EH (cell line): ENCODE measurements at places on chromosomes 2 and 18.
A peak's percentile ranks its signal among the peaks of the same experiment; 100 is the strongest.

- DNase-seq: peak; percentile 77
Measured at GRCh38 chr18:63869851-63870250, 17.7 kb upstream of the SERPINB2 start.

DNA sequence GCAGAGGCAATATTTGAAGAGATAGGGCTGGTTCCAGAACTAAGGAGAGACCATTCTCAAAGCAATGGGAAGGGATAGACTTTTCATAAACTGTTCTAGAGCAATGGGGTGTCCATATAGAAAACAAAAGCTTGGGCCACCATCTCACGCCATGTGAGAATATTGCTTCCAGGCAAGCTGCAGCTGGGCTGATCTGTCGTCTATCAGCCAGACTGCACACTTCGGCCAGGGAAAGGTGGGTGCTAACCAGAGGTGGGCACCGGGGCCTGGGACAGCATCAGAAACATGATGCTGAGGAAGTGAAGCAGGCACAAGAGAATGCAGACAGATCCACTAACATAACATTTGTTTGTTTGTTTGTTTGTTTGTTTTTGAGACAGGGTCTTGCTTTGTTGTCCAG, 43.7 kb downstream of the MYO7B start:
- no peak for DNase-seq

DNA sequence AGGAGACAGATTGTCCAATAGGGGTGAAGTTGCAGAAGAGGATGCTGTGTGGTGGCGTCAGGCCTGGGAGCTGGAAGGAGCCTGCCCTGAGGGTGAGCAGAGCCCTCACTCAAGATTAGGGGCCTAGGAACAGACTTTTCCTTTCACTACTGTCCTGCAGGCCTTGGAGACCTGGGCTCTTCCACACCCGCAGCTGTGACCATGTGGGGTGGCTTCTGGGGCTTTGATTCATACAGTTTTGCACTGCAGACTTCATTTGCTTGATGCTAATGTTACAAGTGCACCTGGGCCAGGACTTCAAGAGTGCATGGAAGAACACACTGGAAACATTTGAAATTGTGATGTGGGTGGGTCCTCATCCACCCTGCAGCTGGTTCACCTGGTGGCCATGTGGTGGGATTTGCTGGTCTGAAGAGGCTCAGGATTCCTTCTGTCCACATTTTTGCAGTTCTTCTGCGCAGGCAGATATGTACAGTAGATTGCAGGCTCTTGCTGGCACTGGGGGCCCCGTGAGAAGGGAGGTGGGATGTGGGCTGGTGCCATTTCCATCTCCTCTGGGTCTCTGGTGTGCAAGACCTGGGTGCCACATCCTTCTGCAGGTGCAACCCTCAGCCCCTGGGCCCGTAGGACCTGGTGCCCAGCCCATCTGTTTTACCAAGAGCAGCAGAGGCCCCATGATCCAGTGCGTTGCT, 9.9 kb downstream of the GLI2 start:
- DNase-seq: no peak

DNA sequence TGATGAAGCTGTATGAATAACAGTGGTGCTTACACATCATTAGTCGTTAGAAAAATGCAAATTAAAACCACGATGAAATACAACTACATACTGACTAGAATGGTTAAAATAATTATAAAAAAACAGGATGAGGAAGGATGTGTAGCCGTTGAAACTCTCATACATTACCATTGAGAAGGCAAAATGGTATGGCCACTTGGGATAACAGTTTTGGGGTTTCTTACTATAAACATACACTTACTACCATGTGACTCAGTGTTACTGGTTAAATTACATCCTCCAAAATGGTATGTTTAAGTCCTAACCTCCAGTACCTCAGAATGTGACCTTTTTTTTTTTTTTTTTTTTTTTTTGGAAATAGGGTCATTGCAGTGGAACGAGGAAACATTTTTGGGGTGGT, 58.4 kb downstream of the UBE2E3 start:
- peak; percentile 34 for DNase-seq

GRCh38 chr2:236644502-236644911, 74.9 kb downstream of the ACKR3 start:
- DNase-seq: no peak

GRCh38 chr2:143150287-143150686, 21.1 kb downstream of the ARHGAP15 start:
- DNase-seq: no peak

DNA sequence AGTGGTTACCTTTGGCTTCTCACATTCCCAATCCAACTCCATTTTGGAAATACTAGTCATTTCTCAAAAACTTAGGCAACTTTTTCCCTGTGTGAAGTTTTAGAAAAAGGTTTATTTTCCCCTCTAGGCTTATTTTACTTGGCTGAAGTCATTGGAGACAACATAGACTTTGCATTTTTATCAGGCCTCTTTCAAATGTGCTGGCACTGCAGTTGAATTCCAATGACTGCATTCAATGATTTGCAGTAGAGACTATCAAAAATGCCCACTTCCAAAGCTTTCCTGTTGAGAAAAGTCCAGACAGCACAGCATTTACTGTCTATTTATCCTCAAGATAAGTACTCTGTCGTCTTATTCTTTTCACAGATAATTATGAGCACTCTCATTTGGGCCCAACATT, 70.1 kb downstream of the ONECUT2 start:
- DNase-seq: no peak

DNA sequence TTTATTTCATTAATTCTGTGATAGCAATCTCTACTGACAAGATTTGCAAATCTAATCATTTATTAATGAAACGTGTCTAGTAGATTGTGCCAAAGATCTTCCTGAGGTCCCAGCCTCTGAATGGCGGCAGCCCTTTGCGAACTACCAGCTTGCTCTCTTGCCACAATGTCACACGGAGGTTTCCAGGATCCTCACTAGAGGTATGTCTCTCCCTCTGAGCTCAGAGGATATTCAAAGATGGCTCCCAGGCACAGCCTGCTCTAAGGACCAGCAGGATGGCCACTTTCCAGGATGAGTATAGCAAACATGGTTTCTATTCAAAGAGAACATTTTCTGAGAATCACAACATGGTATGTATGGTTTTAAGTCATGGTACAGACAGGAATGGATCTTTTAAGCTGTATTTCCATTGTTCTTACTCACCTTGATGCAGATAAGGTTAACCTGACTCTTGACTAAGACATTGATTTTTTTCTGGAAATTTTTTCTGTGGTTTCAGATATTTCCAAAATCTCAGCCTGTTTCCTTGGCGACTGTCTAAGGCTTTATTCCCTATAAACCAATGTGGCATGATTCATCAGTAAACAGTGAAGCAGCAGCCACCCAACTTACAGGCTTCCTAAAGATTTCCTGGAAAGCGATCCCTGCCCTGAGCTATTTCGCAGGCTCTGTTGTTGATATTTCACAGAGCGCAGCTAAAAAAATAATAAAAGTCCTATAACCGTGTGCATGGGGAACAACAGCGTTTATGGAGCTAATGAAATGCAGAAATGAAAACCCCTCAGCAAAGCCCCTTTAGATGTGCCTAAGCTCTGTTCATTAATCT, 54.1 kb upstream of the KLF7 start:
- peak; percentile 87 for DNase-seq

DNA sequence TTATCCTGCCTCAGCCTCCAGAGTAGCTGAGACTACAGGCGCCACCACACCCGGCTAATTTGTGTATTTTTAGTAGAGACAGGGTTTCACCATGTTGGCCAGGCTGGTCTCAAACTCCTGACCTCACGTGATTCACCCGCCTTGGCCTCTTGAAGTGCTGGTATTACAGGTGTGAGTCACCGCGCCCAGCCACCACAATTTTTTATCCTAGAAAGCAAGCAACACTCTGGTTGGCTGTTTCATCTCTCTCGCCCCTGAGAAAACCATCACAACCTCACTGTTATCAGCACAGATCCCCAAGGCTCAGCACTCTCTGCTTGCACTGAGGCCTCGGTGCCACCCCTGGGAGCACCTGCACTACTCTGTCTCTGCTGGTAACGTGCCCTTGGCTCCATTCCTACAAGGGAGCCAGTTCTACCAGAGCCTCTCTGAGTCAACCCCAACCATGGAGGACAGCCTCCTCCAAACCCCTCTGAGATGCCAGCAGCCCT, 134.8 kb upstream of the AGAP1 start:
- DNase-seq: peak; percentile 14

GRCh38 chr2:26376799-26377198, 24.9 kb upstream of the DRC1 start:
- no peak for DNase-seq

- DNase-seq: peak; percentile 22
Measured at GRCh38 chr2:118250463-118250862, 162.2 kb downstream of the INSIG2 start.

GRCh38 chr2:73917696-73918207, 8.9 kb upstream of the DGUOK start:
- no peak for DNase-seq

DNA sequence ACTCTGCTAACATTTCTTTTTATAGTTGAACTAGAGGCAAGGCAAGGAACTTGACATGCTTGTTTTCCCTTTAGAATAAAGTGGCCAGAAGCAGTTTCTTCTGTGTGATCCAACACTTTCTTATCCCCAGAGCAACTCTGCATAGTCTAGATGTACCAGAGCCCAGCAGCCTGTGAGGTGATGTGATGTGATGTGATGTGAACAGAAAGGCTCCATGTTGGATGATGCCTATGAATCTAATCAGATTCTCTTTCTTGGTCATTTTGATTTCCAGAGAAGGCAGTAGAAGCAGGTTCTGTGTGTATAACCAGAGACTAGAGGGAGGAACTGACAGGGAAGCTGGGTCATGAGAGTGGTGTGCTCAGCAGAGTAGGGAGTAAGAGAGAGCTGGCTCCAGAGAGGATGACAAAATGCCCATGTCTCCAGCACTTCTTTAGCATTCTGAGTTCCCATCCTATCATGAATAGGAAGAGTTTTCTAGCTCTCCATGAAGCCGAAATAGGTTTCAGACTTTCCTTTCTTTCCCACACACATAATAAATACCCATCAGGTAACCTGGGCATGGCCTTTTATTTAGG, 31.0 kb upstream of the PTH2R start:
- DNase-seq: no peak

DNA sequence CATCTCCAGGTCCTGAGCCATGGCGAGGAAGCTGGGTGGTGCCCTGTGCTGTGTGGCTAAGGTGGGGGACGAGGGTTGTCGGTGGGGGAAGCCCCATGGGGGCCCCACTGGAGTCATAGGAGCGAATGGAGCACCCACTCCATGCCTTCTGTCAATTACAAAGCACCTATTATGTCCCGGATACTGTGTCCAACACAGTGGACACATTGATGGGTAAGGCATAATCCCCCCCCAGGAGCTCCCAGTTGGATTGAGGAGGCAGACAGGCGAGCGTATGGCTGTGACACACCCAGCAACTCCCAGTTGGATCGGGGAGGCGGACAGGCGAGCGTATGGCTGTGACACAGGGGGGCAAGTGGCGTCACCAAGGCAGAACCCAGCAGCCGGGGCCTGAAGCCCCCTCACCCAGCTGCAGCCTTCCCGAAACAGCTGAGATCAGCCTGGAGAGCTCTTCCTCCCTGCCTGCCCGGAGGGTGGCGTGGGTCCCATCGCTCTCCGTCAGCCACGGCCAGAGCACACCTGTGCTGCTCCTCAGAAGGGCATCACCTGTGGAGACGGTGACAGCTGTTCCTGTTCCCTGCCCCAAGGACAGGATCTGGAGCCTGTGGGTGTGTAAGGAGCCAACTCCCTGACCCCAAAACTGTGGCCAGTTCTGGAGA, 69.6 kb downstream of the HPCAL1 start:
- DNase-seq: no peak

DNA sequence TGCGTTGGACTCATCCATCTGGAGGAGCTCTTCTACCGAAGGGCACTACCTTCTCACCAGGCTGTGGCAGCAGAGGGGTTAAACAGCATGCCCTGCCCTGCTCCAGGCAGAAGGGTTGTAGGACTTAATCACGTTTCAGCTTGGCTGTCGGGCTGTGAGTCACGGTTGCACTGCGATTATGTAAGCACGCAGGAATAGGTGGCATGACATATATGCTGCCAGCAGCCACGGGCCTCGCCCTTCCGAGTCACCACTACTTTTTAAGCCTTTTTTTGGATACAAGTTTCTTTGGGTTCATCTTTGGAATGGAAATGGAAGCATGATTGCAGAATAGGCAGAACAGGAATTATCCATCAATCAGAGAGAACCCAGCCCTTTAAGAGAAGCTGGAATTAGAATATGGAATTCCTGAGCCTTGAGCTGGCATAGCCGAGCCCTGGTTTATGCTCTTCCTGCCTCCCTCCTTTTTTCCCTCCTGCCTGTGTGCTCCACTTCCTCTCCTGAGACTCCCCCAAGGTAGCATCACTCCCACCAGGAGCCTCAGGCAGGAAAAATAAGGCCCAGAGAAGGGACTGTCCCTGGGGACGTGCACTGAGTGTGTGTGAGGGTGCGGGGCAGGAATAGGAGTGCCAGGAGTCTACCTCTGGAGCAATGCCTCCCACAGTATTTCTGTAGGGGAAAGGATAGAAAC, 86.8 kb downstream of the SEMA4F start:
- DNase-seq: peak; percentile 99

- no peak for DNase-seq
Measured at GRCh38 chr2:6008726-6009125, 316.5 kb downstream of the SOX11 start.

DNA sequence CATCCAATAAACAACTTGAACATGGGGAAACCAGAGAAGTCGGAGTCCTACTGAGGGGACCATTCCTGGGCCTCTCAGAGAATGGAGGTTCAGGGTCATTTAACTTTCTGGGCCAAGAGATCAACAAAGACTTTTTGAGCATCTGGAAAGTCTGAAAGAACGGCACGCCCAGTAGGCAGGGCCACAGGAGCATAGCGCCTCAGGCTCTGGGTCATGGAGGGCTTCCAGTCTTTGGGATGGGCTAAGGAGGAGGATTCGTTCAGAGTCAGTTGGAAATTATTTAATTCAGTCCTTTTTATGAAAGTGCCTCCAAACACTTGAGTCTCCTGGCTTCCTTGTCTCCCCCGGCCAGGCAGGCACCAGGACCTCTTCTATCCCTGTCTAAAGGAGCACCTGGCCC, 101.1 kb upstream of the GLI2 start:
- no peak for DNase-seq

DNA sequence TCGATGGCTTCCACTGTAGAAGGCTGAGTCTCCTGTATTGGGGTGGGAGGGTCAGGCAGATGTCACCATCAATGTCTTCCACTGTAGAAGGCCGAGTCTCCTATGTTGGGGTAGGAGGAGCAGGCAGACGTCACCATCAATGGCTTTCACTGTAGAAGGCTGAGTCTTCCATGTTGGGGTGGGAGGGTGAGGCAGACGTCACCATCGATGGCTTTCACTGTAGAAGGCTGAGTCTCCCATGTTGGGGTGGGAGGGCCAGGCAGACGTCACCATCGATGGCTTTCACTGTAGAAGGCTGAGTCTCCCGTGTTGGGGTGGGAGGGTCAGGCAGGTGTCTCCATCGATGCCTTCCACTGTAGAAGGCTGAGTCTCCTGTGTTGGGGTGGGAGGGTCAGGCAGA, 117.5 kb upstream of the TPO start:
- DNase-seq: no peak

GRCh38 chr2:176117823-176118371, 1.3 kb downstream of the HOXD10 start:
- DNase-seq: no peak

- DNase-seq: no peak
Measured at GRCh38 chr2:137696916-137697315, 267.4 kb upstream of the HNMT start.
